Activated T-cell treated with anti-CD3 and anti-CD28 coated beads, Interleukin-2, amount 50 U/mL, for 24 hours (primary cell): ENCODE measurements at places on chromosomes 16 and 17.
A peak's percentile ranks its signal among the peaks of the same experiment; 100 is the strongest.

DNA sequence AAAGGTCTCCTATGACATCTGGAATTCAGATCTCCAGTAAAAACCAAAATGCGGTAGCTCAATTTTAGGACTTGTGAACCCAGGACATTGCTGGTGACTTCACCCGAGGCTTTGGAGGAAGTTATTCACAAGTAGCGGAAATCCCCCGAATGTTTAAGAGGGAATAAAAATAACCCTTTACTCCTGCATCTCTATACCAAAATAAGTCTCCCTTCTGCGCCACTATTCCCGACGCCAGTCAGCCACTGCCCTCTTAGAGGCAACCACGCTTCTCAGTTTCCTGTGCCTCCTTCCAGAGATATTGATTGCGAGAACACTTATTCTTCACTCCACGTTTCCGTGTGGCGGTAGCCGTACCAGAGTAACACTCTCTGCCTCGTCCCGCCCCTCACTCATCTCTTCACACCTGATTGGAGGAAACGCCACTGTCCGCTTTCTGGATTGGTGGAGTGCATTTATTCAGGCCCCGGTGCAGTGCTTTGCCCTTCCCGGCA lies 27.4 kb downstream of the EMP2 start:
- DNase-seq: peak; percentile 70

DNA sequence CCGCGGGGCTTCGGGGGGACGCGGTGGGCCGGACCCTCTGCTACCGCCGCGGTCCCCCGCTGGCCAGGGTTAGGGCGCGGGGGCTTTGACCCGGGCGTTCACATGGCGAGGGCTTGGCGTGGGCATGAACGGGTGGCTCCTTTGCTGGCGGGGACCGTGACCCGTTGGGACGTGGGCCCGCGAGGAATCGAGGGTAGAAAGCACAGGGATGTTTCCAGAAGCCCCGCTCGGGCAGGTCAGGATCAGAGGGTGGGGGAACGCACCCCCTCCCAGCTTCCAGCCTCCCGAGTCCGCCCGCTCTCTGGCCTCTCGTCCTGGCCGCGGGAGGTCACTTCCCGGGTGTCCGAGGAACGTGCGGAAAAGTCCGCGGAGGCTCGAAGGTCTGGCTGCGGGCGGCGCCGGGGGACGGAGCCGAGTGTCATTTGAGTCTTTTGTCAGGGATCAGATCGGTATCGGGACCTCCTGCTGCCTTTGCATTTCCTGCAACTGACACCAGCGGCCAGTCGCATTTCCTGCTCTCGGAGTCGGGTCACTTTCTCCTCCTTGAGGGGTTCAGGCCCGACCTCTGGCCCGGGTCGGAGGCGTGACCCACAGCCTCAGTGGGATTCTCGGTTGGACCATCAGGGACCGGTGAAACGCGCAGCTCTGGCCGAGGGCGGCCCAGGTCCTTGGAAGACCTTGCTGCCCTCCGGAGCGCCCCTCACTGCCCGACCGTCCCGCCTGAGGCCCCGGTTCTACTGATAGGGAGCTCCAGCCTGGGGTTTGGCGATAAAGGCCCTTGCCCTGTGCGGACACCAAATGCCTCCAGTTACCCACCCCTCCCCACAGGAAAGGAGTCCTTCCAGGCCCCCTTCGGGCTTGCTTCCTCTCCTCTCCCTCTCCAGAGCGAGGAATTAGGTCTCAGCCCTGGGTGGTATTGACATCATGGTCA lies 702 bp upstream of the WNT3 start:
- DNase-seq: peak; percentile 49

- no peak for DNase-seq
Observed at GRCh38 chr17:31570951-31571892, 179.7 kb downstream of the RAB11FIP4 start.

DNA sequence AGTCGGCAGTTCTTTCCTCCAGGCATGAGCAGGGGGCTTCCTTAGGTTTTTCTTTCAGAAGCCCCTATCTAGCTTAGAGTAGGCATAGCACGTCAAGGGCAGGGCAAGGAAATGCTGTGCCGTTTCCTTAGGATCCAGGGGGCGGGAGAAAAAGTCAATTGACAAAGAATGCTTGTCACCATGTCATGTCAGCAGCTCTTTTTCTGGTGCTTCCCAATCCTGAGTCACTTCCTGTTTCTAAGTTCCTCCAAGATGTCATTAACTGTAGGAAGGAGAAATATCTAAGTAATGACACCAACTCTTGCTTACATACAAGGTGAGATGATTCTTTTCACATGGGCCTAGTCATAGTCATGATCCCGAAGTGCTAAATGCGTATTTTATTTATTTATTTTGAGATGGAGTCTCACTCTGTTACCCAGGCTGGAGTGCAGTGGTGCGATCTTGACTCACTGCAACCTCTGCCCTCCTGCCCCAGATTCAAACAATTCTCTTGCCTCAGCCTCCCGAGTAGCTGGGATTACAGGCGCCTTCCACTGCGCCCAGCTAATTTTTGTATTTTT lies 35.2 kb downstream of the GJC1 start:
- DNase-seq: no peak

- no peak for DNase-seq
Observed at GRCh38 chr16:22692916-22693637, 120.9 kb upstream of the HS3ST2 start.

- DNase-seq: no peak
Observed at GRCh38 chr17:41782142-41782541, 4.4 kb downstream of the JUP start.

GRCh38 chr16:30924076-30924912 lies 922 bp downstream of the FBXL19 start:
- peak; percentile 46 for DNase-seq

DNA sequence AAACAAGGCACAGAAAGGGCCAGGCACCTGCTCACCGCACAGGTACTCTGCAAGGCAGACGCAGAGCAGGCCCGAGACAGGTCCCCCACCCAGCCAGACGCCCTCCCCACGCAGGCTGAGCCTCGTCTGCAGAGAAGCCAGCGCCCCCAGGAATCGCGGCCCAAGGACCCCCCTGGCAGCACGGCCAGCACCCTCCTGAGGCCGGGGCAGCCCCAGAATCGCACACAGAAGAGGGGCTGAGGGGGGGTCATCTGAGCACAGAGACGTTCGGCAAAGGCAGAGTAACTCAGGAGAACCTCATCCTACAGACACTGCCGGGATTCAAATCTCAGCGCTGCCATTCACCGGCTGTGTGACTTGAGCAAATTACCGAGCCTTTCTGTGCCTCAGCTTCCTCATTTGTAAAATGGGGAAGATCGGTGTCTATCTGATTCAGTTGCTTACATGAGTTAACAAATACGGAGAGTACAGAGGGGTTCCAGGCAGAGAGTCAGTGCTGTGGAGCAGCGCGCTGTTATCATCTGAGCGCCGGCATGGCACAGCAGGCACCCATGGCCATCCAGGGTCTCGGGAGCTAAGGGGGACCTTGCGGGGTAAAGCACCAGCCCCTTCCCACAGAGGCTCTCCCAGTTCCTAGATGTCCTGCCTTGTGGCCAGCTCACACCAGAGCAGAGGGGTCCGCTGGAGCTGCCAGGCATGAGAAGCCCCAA lies 10.4 kb downstream of the EMC6 start:
- DNase-seq: no peak

DNA sequence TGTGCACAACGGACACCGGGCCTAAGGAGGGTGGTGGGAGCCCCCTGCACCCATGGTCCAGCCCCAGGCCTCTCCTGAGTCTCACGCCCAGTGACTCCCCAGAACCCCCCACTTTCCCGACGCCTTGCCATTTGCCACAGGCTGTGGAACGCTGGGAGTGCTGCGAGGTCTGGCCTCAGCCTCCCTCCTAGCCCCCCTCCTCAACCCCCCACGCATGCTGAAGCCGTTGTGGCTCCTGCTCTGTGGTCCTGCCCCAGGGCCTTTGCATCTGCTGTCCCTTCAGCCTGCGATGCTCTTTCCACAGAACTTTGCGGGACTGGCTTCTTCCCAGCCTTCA lies 226.0 kb upstream of the GSE1 start:
- no peak for DNase-seq

DNA sequence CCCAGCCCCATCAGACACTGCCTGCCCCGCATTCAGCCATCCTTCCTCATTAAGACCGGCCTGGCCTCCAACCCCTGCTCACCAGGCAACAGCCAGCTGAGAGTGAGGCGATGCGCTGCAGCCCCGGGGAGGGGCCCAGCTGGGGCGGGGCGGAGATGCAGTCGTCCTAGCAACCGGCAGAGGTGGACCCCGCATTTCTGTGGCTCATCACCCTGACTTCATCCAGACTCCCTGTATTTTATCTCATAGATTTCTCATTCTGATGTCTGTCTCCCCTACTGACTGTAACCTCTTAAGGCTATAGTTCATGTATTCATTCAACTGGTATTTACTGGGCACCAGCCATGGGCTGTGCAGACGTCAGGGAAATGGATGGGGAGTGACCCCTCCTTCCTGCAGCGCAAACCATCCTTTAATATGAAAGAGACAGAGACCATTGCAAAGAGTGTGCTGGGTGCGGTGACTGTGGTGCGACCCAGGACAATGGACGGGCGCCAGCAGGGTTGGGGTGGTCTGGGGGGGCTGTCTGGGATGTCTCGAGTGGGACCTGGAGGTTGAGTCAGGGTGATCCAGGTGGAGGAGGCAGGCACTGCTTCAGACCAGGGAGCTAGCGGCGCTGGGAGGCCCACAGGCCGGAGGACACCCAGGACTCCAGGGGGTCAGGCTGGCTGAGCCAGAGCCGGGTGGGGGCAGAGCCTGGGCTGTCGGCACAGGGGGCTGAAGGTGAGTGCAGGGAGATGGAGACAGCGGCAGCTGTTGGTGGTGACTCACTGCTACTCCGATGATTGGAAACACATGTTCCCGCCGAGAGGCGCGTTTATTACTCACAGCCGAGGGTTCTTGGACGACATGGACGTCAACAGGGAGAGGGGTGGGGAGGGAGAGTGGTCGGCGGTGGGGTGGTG lies 10.5 kb upstream of the TIMP2 start:
- DNase-seq: no peak

DNA sequence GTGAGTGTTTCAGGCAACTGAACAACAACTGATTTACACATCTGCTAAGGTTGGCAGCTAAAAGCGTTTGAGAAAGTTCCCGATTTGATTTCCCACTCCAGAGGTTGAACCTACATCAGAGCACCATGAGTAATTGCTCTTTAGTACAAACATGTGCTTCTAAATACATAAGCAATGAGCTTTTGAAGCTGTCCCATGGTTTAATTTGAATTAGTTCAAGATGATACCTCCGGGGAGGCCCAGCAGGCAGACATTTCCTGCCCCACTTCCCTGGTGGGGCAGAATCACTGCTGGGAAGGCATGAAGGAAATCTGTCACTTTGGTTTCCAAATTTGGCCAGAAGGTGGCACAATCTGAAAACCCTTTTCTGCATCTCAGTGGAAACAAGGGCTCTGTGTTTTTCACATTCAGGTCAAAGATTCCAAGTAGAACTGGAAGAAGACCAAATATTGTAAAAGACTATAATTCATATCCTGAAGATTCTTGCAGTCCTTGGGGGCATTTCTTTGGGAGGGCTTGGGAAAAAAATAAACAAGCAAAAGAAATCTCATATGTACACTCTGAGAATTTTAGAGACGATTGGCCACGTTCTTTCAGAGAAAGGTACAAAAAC lies 176.2 kb upstream of the FAM20A start:
- DNase-seq: no peak

DNA sequence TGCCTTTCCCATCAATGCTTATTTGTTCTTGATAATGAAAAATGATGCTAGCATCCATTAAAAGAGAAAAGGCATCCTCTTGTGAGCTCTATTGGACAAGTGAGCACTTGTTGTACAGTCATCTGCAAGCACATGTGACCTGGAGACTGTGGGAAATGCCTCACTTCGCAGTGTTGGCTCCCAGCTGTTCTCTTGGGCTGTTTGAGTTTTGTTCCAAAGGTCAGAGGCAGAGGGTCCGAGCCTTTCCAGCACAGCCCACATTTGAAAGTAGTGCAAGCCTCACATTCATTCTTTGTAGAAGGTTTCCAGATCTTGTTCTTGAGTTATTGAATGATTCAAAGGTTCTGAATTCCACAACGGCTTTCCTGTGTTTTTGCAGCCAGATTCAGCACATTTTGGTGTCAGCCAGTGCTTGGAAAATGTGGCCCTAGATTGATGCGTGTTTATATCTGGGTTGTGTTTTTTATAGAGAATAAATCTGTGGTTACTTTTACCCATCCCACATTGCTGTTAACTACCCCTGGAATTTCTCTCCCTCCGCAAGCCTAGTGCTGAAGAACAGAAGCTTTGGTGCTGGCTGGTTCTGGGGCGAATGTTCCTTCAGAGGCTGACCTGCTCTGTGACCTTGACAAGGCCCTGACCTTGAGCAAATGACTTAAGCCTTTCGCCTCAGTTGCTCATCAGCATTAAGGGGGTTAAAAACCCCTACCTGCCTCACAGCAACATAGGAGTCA lies 49.8 kb downstream of the CDH1 start:
- DNase-seq: no peak

DNA sequence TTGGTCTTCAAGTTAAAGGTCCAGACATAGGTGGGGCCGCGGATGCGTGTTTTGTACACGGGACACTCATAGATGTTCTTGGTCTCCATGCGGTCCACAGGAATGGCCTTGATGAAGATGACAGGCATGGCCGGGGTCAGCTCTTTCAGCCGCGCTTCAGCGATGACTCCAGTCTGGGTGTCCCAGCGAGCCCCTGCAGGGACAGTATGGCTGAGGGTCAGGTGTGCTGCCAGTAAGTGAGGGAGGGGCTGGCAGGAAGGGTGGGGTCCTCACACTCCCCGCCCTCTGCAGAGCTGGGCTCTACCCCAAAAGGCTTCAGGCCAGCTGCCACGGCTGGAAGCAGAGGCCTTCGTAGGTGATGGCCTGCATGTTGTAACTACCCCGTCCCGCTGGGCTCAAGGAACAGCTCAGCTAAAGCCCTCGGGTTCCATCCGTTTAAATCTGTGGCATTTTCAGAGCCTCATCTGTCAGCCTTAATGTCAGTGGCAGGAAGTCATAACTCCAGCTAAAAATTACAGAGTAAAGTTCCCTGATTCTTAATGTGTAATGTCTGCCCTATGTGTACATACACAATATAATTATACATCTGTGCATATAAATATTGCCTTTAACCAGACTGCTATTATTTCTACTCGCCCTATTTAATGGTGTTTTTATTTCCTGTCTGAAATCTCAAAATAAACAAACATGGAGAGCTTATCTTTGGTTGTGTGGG lies 45.7 kb downstream of the PGS1 start:
- DNase-seq: no peak

DNA sequence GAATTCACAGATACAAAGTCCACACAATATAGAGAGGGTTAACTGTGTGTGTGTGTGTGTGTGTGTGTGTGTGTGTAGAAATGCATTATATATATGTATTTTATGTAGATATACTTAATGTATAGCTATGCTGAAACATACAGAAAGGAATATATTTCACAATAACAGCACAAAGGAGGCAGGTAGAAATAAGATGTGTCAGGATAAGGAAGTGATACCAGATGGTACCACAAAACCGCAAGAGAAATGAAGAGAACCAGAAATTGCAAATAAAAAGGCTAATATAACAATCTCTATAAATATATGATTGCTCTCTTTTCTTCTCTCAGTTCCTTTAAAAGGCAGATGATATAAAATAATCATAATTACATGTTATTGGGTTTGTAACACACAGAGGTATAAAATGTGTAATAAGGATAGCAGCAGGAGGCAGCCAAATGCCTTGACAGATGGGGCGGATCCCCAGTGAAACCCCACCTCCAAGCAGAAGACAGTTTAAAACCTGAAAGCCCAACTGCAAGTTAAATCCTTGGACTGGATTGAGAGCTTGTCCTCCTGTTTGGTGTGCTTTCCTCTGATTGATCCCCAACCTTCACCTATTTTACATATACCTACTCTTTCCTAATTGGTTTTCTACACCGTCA lies 365.4 kb upstream of the C16orf82 start:
- DNase-seq: no peak

GRCh38 chr16:2432286-2432685 lies 3.0 kb downstream of the CCNF start:
- DNase-seq: no peak

GRCh38 chr17:8468127-8468526 lies 32.4 kb downstream of the NDEL1 start:
- DNase-seq: no peak
